SHP77 (cell line): ENCODE measurements at places on chromosomes 4 and X.

DNA sequence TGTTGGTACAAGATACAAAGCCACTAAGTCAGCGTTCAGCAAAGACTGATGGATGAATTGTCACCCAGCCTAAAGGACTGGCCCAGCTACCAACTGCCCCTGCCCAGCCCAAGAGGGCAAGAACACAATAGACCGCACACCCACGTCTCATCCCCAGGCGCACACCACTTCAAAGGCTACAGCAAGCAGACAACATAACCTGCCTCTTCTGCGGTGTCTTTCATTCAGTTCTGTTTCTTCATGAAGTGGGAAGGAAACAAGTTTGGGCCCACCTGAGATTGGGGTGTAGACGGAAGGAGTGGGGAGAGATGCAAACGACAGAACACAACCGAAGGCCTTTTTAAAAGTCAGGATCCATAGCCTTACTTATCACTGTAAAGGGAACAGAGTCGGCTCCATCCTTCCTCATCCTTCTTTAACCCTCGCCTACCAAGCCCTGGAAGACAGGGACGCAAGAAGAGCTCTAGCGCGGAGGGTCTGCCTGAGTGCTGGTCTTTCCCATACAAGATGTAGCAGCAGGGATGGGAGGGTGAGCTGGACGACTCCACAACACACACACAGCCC lies 691 bp downstream of the SCARB2 start:
- DNase-seq = peak; percentile 16

GRCh38 chrX:140346729-140347128 lies 158.1 kb downstream of the SOX3 start:
- DNase-seq = no peak

DNA sequence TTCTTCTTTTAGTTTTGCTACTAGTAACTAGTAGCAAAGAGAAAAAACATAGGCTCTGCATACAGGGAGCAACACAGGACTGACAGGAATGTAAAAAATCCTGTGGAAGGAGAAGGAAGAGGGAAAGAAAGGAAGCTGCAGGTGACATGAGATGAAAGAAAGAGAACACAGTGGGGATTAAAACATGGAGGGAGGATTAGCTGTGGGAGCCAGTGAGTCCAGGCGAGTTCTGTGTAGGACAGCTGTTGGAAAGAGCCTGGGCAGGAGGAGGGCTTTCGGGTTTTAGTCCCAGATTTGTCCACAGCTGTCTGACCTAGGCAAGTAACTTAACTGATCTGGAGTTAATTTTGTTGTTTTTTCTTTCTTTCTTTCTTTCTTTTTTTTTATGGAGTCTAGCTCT lies 21.6 kb downstream of the CCNG2 start:
- no peak for DNase-seq

DNA sequence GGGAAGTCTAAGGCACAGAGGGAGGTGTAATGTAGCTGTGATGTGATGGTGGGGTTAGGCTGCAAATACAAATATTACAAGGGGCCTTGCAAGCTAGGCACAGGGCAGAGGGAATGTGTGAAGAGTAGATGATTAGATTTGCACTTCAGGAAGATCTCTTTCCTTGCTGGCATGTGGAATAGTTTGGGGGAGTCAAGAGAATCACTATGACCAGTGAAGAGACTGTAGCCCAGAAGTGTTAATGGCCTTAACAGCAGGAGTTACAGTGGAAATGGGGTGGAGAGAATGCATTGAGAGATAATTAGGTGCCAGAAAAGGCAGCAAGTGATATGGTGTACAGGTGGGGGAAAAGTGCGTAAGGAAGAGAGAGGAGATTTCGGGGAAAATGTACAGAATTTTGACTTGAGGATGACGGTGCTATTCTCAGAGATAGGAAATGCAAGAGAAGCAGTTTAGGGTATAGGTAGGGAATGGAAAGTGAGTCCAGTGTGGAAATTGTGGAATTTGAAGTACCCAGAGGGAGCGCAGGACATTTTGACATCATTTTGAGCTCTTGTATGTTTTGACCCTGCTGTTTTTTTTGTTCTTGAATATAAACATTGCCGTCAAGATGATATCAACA lies 10.2 kb upstream of the TAPT1 start:
- DNase-seq = no peak

GRCh38 chr4:91118597-91118996 lies 991.4 kb downstream of the CCSER1 start:
- DNase-seq = no peak

DNA sequence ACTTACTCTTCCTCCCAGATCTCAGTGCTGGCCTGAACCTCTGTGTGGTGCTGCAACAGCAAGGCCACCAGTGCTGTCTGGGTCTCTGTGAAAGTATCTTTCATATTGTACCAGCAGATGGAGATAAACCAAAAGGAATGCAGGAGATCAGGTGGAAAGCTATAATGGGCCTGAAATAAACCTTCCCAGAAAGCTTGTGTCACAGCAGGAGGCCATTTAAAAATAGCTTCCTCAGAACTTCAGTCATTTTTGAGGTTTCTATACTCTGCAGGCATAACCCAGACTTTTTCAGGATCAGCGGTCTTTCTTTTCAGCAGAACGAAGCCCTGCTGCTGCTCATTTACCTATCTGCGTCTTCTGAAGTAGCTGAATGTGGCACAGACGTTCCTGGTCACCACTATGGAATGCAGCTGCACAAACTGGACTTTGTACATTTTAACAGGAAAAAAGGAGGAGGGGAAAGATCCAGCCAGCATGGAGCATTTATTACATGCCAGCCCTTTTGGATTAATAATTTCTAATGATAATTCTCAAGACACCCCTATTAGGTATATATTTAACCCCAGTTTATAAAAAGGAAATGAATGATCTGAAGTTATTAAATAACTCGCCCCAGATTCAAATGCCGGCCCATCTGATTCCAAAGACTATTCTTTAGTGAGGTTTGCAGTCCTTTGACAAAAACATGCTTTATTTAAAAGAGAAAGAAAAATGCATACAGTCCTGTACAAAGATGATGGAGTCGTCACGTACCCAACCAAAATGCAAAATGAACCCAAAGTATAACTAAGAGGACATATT lies 119.7 kb downstream of the NFKB1 start:
- peak; percentile 13 for DNase-seq

- no peak for DNase-seq
These were observed 26.1 kb downstream of the COQ2 start for GRCh38 chr4:83258461-83258860.

- no peak for DNase-seq
These were observed 61.7 kb upstream of the RELL1 start for GRCh38 chr4:37747772-37748330.

GRCh38 chr4:101355767-101356702 lies 8.7 kb upstream of the PPP3CA start:
- no peak for DNase-seq

DNA sequence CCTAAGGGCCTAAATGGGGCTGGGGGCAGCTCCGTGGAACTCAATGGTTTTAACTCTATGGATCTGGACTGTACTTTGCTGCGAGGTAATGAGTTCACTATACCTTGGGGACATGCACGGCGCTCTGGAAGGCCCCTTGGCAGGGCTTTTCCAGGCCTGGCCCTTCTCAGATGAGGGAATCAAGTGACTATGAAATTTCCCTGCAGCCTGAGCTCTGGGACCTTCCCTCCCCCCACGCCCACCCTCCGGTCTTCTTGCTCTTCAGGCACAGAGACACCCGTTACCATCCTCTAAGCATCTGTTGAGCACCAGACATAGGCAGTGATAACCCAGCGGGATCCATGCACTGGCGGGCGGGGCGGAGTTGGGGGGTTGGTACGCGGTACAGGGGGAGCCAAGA lies 109.2 kb downstream of the PSAPL1 start:
- DNase-seq = no peak

DNA sequence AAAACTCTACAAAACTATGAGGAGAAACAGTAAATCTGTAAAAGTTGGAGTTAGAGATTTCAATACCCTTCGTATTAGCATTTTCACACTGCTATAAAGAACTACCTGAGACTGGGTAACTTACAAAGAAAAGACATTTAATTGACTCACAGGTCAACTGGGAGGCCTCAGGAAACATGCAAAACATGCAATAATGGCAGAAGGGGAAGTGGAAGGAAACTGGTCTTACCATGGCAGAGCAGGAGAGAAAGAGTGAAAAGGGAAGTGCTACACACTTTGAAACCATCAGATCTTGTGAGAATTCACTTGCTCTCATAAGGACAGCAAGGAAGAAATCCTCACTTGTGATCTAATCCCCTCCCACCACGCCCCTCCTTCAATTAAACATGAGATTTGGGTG lies 949.9 kb downstream of the TECRL start:
- no peak for DNase-seq

DNA sequence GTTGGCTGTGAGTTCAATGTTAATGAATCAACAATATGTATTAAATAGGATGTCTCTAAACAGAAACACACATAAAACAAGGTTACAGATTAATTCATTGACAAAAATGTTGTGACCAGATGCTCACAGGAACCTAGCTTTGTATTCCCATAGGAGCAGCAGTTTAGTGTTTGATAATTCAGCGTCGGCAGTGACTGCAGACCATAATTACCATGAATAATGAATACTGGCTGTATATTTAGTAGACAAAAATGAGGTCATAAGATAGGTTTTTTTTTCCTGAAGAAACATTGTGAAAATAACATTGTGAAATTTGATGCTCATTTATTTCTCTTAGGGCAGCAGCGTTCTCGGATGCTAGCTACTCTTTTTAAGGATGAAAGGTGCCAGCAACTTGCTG lies 27.8 kb downstream of the COPS4 start:
- DNase-seq = no peak

- no peak for DNase-seq
These were observed 572.0 kb downstream of the INPP4B start for GRCh38 chr4:142274137-142274536.

GRCh38 chrX:22399437-22400192 lies 126.9 kb downstream of the CBLL2 start:
- no peak for DNase-seq

- no peak for DNase-seq
These were observed 36.3 kb downstream of the RPS6KA3 start for GRCh38 chrX:20230406-20230805.

DNA sequence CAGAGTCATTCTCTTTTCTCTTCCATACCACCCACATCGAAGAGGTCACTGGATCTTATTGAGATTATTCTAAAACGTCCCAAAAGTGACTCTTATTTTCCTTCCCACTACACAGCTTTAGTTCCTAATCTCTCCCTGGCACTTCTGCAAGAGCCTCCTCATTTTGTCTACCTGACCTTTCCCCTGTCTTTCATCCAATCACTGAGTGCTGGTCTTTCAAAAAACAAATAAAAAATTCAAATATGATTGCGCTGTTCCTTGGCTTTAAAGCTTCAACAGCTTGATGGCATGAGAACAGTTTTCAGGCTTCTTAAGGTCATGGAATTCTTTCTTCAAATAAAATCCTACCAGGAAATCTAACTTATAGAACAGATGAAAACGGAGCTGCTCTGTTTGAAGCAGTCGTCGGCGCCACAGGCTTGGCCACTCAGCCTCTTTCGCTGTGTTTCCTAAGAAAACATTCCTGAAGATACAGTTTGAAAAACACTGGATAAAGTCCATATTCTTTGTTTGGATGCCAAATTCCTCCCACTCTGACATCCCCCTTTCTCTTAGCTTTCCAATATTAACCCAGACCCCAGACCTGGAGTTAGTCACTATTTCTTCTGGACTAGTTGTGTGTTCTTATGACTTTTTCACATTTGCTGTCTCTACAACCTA lies 12.5 kb downstream of the SYTL5 start:
- no peak for DNase-seq

- DNase-seq = peak; percentile 13
These were observed 513.7 kb downstream of the TLL1 start for GRCh38 chr4:166386491-166387360.

GRCh38 chrX:40644821-40645358 lies 2.5 kb downstream of the CXorf38 start:
- DNase-seq = no peak

- no peak for DNase-seq
These were observed 3.8 kb upstream of the ZIC3 start for GRCh38 chrX:137562096-137562495.

DNA sequence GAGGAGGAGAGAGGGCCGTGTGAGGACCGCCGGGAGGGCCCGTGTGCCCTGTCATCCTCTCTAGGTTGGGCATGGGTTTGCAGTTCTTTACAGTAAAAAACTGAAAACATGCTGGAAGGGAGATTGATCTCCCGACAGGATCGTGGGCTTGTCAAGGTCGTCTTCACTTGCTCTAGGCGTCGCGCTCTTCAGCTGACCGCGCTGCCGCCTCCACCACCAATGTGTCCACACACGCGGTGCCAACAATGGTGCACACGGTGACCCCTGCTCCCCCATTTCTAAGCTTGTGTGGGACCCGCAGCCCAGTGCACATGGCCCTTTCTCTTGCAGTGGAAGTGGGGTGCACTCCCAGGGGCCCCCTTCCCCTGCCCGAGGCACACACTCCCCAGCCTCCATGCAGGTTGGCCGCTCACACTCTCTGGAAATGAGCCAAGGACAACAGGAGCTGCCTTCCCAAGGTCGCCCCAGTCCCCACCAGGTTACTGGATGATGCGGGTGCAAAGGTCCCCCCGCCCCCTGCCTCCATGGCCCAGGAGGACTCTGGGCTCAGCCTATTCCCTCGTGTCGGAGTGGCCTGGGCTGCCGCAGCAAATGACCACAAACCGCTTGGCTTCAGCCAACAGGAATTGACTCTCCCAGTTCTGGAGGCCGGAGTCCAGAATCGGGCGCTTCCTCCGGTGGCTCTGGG lies 1.7 kb upstream of the ZFP92 start:
- no peak for DNase-seq

DNA sequence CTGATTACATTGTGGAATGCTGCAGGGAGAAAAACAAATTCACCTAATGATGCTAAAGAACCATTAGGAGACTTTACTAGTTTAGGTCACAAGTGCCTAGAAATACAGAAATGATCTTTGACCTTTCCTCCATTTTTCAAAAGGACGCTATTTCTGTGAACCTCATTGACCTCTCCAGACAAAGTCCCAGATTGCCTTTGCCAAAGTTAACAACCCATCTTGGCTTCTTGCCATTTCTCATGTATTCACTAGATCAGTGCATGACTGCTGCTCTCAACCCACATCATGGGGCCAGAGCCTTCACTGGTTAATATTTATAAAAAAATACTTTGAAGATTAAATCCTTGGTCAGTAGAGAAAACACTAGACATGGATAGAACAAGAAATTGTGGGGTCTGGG lies 19.9 kb upstream of the AR start:
- DNase-seq = no peak

- DNase-seq = no peak
These were observed 755.4 kb downstream of the SH3BGRL start for GRCh38 chrX:81957318-81957717.

GRCh38 chr4:183348136-183348535 lies 25.9 kb upstream of the CLDN24 start:
- DNase-seq = no peak

GRCh38 chr4:33187035-33187434 lies 2466.9 kb downstream of the PCDH7 start:
- DNase-seq = no peak

GRCh38 chr4:174538123-174538875 lies 16.0 kb upstream of the HPGD start:
- DNase-seq = peak; percentile 39

GRCh38 chrX:68822641-68823410 lies 6.0 kb upstream of the EFNB1 start:
- peak; percentile 28 for DNase-seq

DNA sequence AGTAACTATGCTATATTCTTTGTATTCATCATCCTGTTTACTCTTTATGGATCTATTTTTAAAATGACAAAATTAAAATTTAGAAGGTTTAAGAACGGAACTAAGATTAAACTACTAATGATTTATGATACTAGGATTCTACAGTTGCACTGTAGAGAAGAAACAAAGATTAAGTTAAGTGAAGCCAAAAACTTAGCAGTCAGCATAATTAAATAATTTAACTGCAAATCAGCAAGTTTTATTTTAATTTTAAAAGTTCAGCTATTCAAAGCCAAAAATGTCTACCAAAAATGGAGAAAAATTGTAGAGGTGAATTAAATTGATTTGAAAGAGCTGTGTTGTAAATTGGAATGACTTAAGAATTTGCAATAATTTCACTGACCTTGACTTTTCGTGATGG lies 30.8 kb downstream of the NDST4 start:
- no peak for DNase-seq
